ENCODE measurements at places on chromosomes 6 and 20.

DNA sequence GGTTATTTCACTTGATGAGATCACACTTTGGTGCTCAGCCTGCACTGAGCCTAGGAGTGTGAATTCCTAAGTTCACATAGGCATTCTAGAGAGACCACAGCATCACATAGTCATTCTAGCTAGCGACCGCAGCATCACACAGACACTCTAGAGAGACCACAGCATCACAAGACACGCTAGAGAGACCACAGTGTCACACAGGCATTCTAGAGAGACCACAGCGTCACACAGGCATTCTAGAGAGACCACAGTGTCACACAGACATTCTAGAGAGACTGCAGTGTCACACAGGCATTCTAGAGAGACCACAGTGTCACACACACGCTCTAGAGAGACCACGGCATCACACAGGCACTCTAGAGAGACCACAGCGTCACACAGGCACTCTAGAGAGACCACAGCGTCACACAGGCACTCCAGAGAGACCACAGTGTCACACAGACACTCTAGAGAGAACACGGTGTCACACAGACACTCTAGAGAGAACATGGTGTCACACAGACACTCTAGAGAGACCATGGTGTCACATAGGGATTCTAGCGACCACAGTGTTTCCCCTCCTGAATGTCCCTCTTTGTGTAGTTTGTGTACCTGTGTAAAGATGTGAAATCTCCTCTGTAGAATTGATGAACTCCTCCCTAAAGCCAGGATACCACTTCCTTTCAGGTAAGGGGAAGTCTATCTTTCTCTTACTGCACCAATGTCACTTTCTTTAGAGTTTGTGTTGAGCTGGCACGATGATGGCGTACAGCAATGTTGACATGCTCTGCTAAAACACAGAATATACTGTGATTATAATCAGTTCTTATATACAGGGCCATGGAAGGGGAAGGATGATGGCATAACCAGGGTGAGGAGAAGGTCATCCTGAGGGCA lies 169.4 kb downstream of the ZDHHC14 start:
- DNase-seq = no peak

DNA sequence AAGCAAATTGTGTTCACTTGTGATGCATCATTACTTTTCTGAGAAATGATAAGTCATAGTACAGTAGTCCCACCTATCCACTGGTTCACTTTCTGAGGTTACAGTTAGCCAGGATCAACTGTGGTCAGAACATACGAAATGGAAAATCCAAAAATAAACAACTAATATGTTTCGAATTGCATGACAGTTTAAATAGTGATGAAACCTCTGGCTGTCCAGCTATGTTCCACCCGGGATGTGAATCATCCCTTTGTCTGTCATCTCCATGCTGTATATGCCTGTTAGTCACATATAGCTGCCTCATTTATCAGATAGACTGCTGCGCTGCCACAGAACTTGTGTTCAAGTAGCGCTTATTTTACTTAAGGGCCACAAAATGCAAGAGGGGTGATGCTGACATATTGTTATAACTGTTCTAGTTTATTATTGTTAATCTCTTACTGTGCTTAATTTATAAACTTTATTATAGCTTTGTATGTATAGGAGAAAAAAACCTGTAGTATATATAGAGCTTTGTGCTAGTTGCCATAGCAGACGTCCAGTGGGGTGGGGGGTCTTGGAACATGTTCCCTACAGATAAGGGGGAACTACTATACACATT lies 29.2 kb downstream of the AFDN start:
- no peak for DNase-seq

- peak; percentile 55 for DNase-seq
Observed at GRCh38 chr20:64048402-64049044, 916 bp downstream of the SOX18 start.

DNA sequence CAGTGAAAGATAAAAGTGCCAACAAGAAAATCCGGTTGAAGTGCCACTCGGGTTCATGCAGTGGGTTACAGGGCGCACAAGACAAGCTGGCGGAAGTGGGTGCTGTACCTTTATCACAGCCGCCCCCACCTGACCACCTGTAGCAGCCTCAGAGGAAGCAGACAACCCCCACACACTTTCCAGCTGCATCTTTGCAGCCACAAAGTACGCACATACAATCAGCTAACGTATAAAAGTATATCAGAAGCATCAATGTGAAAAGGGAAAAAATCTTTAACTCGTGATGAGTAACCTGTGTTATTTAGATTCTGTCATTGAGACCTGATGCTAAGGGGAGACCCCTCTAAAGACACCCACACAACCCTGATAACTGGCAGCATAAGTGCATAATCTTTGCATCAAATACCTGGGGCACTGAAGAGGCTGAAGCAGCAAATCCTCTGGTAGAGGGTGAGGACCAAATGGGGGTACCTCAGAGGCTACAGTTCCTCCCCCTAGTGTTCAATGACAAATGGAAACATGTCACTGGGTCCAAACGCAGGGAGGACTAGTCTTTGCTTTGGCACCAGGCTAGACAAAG lies 22.1 kb downstream of the BACH2 start:
- no peak for DNase-seq

GRCh38 chr6:39353698-39354315 lies 31.3 kb upstream of the KCNK16 start:
- DNase-seq = no peak

GRCh38 chr20:38196592-38196991 lies 31.5 kb upstream of the TGM2 start:
- peak; percentile 8 for DNase-seq

- DNase-seq = no peak
Observed at GRCh38 chr6:67287566-67287965, 1347.5 kb upstream of the ADGRB3 start.

GRCh38 chr20:990293-990959 lies 11.7 kb downstream of the RSPO4 start:
- no peak for DNase-seq

DNA sequence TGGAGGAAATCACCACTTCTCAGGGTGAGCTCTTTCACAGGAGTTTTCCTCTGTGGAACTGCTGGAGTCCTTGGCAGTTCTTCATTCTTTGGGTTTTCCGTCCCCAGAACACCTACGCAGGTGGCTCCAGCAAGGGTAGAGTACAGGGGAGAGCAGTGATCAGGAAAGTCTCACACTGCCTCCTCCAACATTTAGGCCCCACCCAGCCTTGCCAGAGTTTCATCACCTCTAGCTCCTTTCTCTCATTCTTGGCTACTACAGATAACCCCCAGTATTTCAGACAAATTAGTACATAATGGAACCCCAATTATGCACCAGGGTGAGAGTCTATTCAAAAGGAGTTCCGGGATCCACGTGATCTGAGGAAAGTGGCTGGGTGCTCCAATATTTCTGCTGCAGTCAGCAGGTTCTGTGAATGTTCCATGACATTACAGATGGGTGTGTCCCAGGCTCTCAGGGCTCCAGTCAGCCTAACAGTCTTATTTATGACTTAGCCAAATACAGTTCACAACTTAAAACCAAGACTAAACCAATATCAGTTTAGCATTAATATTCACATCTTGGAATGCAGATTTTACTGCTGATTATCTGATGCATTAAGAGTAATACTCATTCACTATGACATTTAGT lies 44.6 kb downstream of the GPR63 start:
- DNase-seq = no peak

- DNase-seq = no peak
Observed at GRCh38 chr20:4897600-4897999, 103.7 kb downstream of the SLC23A2 start.

DNA sequence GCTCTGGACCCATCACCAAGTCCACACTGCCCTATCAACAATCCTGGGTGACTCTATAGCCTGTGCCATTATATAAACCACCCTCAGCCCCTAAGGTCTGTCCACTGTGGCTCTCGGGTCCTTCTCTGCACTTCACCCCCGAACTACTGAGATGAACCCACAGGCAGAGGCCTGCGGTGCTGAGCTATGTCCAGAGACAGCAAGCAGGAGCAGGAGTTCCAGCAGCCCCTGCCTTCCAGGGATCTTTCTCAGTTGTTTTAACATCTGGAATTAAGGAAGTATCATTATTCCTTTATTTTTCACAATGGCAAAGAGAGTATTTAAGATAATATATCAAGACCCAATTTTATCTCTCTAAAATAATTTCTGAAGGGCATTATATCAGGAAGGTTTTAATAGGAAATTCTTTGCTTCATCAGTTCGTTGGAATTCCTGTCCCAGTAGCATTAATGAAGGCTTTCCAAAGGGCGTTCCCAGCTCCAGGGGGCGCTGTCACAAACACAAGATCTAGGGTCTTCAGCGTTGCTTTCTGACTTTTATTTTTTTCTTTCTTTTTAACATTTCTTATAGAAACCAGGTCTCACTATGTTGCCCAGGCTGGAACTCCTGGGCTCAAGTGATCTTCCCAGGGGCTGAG lies 27.3 kb downstream of the RRBP1 start:
- DNase-seq = peak; percentile 56

DNA sequence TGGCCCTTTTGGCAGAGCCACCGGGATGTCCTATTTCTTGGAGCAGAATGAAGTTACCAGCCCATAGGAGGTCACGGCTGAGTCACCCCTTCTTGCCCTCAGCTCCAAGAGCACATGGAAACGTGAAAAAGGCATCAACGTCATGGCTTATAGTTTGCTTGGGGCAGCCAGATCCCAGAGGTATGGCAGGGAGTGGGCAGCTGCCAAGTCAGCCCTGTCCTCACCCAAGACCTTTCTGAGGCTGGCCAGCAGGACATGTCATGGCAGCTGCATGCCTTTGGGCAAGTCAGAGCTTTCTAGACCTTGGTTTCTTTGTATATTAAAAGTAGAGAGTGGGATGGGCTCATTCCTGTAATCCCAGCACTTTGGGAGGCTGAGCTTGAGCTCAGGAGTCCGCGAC lies 8.2 kb upstream of the MDFI start:
- no peak for DNase-seq

GRCh38 chr6:152270301-152270925 lies 366.7 kb downstream of the SYNE1 start:
- DNase-seq = no peak

GRCh38 chr20:36298061-36298460 lies 8.1 kb upstream of the DLGAP4 start:
- no peak for DNase-seq

- DNase-seq = peak; percentile 52
Observed at GRCh38 chr6:42105156-42105648, 37.2 kb downstream of the C6orf132 start.

DNA sequence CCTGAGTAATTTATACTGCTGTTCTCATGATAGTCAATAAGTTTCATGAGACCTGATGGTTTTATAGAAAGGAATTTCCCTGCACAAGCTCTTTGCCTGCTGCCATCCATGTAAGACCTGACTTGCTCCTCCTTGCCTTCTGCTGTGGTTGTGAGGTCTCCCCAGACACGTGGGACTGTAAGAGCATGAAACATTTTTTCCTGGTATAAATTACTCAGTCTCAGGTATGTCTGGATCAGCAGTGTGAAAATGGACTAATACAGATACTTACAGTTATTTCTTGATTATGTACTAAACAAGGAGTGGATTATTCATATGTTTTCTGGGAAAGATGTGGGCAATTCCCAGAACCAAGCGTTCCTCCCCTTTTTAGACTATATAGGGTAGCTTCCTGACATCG lies 1.9 kb upstream of the TRIM38 start:
- DNase-seq = no peak

DNA sequence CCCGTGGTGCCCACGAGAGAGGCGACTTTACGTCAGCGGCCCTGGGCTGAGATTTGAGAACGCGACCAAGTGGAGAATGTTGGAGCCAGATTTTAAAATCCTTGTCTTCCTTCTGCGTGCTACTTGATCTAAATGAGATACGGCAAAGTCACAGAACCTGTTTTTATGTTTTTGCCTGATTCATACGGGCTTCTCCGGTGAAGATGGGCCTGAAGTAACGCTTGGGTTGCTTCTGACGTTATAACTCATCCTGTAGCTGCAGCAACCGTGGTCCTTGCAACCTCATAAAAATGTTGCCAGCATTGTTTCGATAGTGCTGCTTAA lies 462 bp upstream of the SLC35B3 start:
- no peak for DNase-seq

- DNase-seq = no peak
Observed at GRCh38 chr6:11356404-11357155, 124.1 kb upstream of the NEDD9 start.

GRCh38 chr6:156953127-156953478 lies 175.9 kb downstream of the ARID1B start:
- DNase-seq = no peak

DNA sequence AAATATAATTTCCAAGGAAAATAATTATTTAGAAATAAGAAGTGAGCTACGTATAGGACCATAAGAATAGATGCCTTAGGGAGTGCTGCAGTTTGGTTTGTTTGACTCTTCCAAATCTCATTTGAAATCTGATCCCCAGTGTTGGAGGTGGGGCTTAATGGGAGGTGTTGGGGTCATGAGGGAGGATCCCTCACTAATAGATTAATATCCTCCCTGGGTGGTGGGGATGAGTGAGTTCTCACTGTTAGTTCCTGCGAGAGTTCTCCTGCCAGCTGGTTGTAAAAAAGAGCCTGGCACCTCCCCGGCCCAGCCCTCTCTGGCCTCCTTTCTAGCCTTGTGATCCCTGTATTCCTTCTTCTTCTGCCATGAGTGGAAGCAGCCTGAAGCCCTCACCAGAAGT lies 69.3 kb downstream of the RCAN2 start:
- no peak for DNase-seq

DNA sequence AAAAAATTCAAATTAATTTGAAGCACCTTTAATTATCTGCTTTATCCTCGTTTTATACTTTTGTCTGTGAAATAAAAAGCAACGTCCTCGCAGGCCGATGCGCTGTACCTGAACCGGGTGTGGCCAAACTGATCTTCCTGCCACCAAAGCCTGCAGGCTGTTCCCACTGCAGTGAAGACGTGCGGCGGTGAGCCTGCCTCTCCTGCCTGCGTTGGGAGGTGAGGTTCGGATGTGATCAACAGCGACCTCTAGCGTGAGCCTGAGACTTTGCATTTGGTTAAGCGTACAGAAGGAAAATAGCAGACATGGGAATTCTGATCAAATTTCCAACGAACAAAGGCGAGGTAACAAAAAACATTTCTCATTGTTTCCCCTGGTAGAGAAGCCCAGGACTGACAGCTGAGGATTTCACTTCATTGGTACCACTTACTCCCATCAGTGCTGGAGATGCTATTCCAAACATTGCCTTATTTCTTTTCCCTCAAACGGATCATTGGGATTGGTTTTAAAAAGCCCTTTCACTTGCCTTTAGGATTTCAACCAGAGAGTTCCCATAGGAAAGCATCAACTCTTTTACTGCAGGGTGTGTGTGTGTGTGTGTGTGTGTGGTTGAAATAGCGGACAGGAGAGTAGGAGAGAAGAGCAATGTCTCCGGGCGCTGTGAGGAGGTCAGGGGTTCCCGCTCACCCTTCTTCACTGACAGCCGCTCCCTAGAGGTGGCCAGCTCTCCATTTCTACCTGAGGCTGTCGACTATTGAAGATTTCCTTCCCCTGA lies 56.6 kb upstream of the CCN6 start:
- peak; percentile 85 for DNase-seq

DNA sequence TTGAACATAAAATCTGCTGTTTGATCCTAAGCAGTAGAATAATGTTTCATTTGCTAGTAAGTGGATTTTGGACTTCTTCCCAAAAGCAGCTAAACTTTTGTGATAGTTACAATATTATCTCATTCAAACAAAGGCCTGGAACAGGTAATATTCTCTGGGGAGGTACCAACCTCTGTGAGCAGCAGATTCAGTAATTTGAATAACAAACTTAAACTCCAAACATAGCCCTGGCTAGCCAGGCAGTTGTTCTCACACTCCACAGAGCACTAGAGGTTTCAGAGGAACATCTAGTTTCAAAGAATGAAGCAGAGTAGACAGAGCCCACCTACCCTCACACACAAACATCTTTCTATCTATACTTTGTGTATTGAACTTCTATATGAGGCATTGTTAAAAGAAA lies 40.9 kb downstream of the LGSN start:
- DNase-seq = no peak
